ENCODE measurements at places on chromosomes 2 and 18. TPM values are rescaled to one million over a fixed set of nuclear protein-coding genes. Genes with fewer than 3 reads are reported as not detected.

GRCh38 chr2:84749442-84749841 lies 131.4 kb downstream of the TRABD2A start:
- no peak for DNase-seq

MROH2A gene
- not detected for total RNA-seq

LINC00305 gene
- not detected for total RNA-seq

GRCh38 chr18:48184118-48184517 lies 225.1 kb downstream of the ZBTB7C start:
- no peak for DNase-seq

- DNase-seq, result peak; percentile 41
Observed at GRCh38 chr2:23940718-23941620, 706 bp downstream of the UBXN2A start.

GRCh38 chr2:238161291-238162051 lies 2.7 kb downstream of the ERFE start:
- peak; percentile 8 for DNase-seq

FBXO48 gene
- 1.1 TPM for total RNA-seq

GRCh38 chr2:164554487-164554886 lies 66.8 kb downstream of the GRB14 start:
- no peak for DNase-seq

CCDC178 gene
- total RNA-seq, result 2.4 TPM

PLGLB2 gene
- total RNA-seq, result 0.83 TPM

DNA sequence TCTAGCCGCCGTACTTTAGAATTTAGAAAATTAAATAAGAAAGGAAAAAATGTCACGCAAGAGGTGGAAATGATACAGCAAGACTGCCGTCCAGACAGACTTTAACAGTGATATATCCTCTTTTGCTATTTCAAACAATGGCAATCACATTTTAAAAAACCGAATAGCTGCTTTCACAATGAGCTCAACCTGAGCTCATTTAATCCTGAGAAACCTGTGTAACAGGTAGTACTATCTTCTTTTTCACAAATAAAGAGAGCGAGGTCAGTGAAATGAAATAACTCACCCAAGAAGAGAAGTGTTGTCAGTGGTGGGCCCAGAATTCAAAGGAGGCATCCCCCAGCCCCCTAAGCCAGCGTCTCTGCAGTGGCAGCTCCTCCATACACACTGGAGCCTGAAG lies 60.7 kb upstream of the DAPL1 start:
- DNase-seq, result no peak

SEPTIN2 gene
- total RNA-seq, result 214 TPM

GRCh38 chr2:119486886-119487285 lies 37.4 kb downstream of the SCTR start:
- no peak for DNase-seq

C2orf81 gene
- total RNA-seq, result 5.5 TPM

GRCh38 chr2:171134624-171135230 lies 26.0 kb downstream of the TLK1 start:
- DNase-seq, result no peak

ALPP gene
- 0.20 TPM for total RNA-seq

DSC2 gene
- total RNA-seq, result 0.96 TPM

TXNDC2 gene
- total RNA-seq, result 0.11 TPM

GRCh38 chr2:170454471-170455372 lies 260.4 kb upstream of the SP5 start:
- DNase-seq, result no peak

GAL3ST2 gene
- total RNA-seq, result 4.3 TPM

DNA sequence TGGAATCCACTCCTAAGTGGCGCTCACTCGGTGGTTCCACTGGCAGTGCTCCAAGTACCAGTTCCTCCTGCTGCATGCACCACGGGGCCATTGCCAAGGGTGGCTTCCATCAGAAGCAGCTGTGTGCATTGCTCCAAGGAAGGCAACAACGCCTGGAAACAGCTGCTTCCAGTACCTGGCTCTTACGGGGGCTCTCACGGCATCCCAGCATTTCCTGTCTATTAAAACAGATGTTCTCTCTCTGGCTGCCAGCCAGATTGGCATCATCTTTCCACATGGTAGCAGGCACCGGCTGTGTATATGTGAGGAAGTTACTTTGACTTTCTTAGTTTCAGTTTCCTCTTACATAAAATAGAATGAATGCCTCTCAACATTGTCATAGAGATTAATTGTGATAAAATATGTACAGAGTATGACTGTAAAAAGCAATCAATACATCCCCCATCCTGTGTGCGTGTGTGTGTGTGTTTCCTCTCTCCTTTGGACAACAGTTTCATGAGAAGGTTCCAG lies 84.9 kb downstream of the CMPK2 start:
- DNase-seq, result peak; percentile 22

AGBL5 gene
- total RNA-seq, result 24.8 TPM

DNA sequence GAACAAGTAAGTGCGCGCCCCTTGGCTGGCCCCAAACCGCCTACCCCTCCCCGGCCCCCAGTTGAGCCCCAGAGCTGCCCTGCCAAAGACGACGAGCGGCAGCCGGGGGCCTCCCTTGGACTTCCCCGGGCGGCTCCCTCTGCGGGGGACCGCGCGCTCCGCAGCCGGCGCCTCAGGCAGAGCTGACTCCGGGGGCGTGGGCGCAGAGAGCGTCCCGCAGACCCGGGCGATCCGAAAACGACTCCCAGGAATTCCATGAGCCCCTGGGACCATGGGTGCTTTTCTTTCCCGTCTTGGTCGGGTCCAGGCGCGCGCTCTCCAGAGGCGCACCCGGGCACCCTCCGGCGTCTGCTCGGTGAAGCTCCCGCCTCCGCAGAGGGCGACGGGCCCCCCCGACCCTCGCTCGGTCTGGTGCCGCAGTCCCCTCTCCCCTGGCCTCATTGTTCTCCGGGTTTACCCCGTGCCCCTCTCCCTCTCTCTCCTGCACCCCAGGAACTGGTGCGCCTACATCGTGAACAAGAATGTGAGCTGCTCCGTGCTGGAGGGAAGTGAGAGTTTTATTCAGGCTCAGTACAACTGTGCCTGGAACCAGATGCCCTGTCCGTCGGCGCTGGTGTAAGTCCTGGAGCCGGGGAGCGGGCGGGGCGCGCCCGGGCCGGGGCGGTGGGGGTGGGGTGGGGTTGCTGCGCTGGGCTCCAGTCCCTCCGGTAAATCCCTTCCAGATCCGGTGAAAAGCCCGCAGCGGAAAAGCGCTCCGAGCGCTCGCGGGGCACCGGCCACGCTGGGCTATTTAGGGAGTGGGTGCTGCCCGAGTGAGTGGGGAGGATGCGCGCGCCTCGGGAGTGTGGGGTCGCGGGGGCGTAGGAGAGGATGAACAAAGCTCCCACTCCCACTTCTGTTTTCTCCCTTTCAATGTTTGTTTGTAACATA lies 776 bp downstream of the EMILIN2 start:
- peak; percentile 68 for DNase-seq

PGAP1 gene
- 39.1 TPM for total RNA-seq

GRCh38 chr2:138276339-138276738 lies 225.2 kb upstream of the SPOPL start:
- no peak for DNase-seq

GRCh38 chr2:28355521-28356094 lies 37.0 kb upstream of the FOSL2 start:
- peak; percentile 77 for DNase-seq

SLC9A4 gene
- not detected for total RNA-seq

- no peak for DNase-seq
Observed at GRCh38 chr2:2114707-2115245, 216.3 kb downstream of the MYT1L start.

DNA sequence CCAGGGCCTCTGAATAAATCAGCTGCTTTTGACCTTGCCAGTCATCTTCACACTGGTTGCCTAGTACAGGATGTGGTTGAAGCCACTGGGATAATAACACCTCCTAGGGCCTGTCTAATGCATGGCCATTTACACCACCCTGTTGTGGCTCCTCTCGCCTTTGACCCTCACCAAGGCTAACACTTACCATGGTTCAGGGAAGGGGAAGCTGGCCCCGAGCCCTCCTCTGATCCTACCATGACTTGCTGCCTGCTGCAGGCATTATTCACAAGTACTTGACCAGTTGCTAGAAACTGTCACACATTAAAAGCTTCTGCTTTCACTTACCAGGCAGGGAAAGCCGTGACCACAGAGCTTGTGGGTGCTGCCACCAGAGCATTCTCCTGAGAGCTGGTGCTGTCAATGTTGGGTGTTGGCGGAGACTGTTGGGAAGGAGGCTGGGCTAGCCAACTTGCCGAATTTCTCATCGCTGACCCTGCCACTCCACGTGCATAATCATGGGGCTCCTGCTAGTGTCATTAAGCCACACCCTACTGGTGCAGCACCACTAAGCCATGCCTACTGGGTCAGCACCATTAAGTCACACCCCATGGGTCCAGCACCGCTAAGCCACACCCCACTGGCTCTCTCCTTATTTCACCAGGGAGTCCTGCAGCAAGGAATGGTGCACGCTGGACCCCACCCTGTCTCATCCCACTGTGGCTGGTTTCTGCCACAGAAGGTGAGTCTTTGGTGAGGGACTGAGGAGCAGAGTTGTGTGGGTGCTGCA lies 47.0 kb upstream of the TTC39C start:
- DNase-seq, result no peak

AGXT gene
- total RNA-seq, result 0.79 TPM

DNA sequence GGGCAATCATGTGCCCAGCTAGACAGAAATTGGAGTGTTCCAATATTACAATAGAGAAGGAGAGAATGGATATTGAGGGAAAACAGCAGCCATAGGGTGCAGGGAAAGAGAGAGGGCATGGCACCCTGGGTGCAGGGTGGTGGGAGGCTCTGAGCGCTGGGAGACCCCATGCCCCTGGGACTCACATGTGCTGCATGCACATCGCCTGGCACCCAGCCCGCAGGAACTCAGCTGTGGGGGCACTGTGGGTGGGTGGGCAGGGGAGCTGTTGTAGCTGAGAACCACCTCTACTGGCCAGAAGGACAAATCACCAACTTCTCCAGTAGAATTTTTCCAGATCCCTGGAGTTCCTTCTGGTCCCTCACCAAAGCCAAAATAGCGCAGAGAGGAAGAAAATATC lies 7.2 kb upstream of the NEURL3 start:
- DNase-seq, result no peak

DNA sequence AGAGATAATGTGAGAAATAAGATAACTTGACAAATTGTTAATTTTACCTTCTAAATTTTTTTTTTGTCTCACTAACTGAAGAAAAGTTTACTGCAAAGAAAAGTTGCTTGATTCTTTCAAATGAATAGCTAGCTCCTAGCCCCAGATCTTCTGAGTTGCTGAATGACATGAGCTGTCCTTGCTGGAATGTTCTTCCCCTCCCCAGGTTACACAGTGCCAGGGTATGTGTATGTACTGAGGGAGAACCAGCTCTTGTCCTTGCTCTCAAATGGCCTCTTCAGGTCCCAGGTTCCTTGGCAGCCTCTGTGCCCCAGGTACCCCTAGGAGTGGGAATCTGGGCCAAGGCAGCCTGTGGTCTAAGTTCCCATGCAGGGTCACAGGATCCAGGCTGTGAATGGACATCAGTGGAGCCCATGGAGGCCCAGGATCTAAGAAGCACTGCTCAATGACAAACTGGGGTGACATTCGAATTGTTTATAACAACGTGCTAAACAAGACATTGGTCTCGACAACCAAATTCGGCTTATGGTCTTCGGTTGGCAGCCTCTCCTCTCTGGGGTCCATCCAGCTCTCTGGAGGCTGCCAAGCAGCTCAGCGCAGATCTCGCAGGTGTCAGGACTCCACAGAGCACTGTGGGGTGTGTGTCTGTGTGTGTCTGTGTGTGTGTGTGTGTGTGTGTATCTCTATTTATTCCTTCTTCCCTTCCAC lies 17.1 kb upstream of the INO80C start:
- no peak for DNase-seq

DNA sequence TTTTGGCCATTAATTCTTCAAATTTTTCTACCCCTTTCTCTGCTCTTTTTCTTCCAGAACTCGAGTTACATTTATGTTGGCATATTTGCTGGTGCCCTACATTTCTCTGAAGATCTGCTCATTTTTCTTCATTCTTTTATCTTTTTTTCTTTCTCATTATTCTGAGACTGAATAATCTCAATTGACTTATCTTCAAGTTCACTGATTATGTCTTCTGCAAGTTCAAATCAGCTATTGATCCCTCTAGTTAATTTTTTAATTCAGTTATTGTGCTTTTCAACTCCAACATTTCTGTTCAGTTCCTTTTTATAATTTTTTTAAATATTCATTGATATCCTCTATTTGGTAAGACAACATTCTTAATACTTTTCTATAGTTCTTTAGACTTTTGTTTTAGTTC lies 3.2 kb downstream of the CFAP210 start:
- no peak for DNase-seq

GRCh38 chr2:102063487-102063911 lies 71.7 kb downstream of the IL1R2 start:
- peak; percentile 71 for DNase-seq

TRABD2A gene
- total RNA-seq, result 20.4 TPM

ONECUT2 gene
- 0.30 TPM for total RNA-seq

GRCh38 chr18:47100212-47100831 lies 50.0 kb downstream of the HDHD2 start:
- peak; percentile 11 for DNase-seq

POTEE gene
- total RNA-seq, result 0.17 TPM

DNA sequence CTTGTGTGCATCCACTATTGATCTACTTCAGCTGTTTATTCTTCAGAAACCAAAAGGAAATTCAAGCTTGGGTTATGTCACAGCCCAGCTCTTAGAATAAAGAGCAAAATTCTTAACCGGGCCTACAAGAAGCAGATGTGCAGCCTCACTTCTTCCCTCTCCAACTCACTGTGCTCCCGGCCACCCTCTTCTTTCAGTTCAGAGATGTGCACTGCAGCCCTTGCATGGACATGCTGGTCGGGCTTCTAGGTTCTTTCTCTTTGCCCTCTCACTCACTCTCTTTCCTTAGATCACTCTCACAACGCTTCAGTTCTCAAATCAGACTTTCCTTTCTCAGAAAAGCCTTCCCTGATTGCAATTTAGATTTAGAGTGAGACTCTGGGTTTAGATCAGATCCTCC lies 104.1 kb downstream of the CHN1 start:
- no peak for DNase-seq

IL36RN gene
- total RNA-seq, result not detected

SLC38A11 gene
- 2.3 TPM for total RNA-seq

GREB1 gene
- total RNA-seq, result 611 TPM

GRCh38 chr18:68103561-68103960 lies 587.0 kb upstream of the DSEL start:
- DNase-seq, result no peak

CD226 gene
- total RNA-seq, result 1.2 TPM

SAG gene
- total RNA-seq, result not detected

DNA sequence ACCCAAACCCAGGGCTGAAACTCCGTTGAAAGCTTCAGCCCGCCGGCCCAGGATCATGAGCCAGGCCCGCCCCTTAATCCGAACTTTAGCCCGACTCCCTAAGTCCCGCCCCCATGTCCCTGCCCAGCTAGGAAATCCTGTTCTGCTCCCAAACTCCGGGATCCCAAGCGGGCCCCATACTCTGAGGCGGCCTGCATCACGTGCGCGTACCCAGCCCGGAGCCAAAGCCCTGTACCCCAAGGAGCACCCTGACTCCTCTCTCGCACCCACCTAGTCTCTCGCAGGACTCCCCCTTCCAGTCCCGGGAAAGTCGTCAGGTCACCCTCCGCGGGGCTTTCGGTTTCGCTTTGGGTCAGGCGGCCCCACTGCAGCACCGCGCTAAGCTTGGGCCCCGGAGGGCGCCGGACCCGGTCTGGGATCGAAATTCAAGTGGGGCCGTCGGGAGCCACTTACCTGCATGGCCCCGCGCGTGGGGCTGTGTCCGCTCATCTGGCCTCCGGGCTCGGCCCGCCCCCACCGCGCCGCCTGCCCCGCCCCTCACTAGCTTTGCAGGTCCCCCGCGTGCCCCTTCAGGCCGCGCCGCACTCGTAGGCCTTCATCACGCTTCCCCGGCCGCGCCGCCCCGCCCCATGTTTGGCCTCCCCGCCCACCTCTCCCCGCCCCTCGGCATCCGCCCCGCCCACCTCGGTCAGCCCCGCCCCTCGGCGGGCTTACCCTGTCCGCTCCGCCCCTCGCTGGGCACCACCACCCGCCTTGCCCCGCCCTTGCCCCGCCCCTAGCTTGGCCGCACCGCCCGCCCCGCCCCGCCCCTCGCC lies at the start of gene DNPEP:
TSS of gene DNPEP (minus strand) at position 607 of the 815 bp plus-strand sequence. CDS start at position 489, 118 bp downstream.
- peak; percentile 98 for DNase-seq
